Activated naive CD8-positive, alpha-beta T cell treated with anti-CD3 and anti-CD28 coated beads, Interleukin-2, amount 10 ng/mL, durations not matched to agents 7 days and 5 days (primary cell): ENCODE measurements at places on chromosomes 1 and 21. TPM values are rescaled to one million over a fixed set of nuclear protein-coding genes. Genes with fewer than 3 reads are reported as not detected.

- DNase-seq, result no peak
These were observed 350.5 kb downstream of the MATN1 start for GRCh38 chr1:30372792-30373433.

DNA sequence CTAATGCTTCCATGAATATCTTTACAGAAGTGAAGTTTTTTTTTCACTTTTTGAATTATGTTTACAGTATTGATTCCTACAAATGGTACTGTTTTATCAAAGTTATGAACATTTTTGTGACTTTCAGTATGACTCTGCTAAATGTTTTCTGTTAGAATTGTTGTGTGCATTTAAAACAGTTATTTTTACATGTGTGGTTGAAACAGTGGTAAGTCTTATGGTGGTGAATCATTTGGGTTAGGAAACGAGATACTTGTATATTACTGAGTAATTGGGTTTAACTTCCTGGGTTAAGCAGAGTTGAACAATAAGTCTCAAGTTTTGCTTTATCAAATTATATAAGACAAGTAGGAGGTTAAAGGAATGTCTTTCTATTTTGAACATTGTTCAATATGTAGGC is 66.8 kb downstream of the VPS13D start:
- no peak for DNase-seq

GRCh38 chr1:29664711-29665110 is 428.4 kb downstream of the PTPRU start:
- no peak for DNase-seq

- DNase-seq, result no peak
These were observed 9.2 kb downstream of the ZNF692 start for GRCh38 chr1:248849637-248850036.

DNA sequence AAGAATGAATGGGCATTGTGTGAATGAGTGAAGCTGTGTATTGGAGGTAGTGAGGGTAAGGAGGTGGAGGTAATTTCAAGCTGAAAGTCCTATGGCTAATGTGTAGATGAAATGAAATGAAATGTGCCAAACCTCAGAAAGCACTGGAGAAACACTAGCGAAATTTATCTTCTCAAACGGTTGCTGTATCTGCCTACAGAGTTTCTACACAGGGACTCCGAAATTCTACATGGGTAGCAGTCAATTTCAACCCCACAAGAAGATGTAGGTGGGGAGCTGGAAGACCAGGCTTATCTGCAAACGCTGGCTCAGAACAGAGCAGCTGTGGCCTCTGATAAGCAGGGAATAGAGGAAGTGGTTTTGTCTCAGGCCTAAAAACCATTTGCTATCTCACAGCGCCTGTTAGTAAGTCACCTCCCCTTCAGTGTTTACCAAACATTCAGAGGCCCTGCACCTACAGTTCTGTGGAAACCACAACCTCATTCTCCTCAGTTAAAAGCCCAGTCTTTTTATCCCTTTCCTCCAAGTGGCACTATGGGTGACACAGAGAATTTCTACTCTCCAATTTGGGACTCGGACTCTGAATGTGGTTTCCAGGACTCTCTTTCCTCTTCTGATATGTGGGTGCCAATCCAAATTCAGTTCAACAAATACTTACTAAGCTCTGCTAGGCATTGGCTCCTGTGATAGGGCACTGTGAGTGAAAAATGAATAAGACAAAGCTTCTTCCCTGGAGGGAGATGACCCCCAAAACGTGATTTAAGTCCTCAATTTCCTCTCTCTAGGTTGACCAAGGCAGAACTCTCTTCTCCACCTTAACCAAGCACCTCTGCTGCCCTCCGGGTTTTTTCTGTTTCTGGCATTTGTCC is 17.2 kb upstream of the SLAMF6 start:
- DNase-seq, result no peak

DNA sequence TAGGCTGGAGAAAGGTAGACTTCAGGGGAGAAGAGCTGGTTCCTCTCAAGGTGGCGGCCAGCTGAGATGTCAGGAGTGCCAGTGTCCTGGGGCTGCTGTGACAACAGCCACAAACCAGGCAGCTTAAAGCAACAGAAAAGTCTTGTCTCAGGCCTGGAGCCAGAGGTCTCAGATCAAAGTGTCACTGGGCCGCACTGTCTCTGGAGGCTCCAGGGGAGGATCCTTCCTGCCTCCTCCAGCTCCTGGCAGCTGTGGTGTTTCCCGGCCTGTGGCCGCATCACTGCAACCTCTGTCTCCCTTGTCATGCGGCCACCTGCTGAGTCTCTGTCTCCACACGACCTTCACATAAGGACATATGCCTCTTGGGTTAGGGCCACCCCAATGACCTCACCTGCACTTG is 24.4 kb upstream of the TSPEAR start:
- DNase-seq, result no peak

Gene CYP4A22
- not detected for total RNA-seq

Gene FUBP1
- total RNA-seq, result 223 TPM
